NCI-H1105 treated with DMSO at 0.1 percent for 48 hours (cell line): ENCODE measurements at places on chromosomes 6 and 20.

DNA sequence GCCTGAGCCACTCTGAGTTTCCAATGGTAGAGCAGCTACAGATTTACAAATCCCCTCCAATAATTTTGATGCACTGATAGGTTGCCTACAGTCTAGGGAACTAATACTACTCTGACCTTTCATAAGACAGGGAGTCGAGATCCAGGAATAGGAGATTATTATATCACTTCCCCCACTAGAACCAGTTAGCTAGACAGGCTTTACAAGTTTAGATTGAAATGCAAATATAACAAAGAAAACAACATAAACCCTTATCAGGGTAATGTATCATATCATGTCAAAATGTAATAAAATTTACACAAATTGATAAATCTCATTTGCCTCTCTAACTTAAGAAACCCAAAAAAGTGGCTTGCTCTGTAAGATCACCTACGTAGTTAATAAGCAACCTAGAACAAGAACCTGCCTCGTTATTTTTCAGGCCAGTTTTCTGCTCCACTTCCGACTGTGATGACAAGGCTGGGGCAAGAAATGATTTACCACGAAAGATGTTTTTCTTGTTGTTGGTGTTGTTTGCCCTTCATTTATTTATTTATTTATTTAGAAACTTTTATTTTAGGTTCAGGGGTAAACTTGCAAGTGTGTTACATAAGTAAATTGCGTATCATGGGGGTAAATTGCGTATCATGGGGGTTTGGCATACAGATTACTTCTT, 504.2 kb upstream of the ID4 start:
- DNase-seq = no peak

- no peak for DNase-seq
These were observed 183.2 kb downstream of the CDH4 start for GRCh38 chr20:61435184-61435822.

GRCh38 chr6:21005816-21006570, 471.7 kb downstream of the CDKAL1 start:
- no peak for DNase-seq

DNA sequence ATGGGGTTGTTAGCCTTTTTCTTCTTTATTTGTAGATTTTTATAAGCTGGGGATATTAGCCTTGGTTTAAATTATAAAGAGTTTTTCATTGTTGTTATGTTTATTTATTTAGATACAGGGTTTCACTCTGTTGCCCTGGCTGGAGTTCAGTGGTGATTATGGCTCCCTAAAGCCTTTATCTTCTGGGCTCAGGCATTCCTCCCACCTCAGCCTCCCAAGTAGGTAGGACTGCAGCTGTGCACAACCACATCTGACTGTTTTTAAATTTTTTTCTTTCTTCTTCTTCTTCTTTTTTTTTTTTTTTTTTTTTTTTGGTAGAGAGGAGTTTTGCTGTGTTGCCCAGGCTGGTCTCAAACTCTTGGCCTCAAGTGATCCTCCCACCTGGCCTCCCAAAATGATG, 80.9 kb downstream of the UBE3D start:
- no peak for DNase-seq

- DNase-seq = peak; percentile 81
These were observed 654.5 kb upstream of the PTCHD4 start for GRCh38 chr6:48765352-48765961.

GRCh38 chr6:14819001-14819400, 426.9 kb upstream of the JARID2 start:
- DNase-seq = no peak

DNA sequence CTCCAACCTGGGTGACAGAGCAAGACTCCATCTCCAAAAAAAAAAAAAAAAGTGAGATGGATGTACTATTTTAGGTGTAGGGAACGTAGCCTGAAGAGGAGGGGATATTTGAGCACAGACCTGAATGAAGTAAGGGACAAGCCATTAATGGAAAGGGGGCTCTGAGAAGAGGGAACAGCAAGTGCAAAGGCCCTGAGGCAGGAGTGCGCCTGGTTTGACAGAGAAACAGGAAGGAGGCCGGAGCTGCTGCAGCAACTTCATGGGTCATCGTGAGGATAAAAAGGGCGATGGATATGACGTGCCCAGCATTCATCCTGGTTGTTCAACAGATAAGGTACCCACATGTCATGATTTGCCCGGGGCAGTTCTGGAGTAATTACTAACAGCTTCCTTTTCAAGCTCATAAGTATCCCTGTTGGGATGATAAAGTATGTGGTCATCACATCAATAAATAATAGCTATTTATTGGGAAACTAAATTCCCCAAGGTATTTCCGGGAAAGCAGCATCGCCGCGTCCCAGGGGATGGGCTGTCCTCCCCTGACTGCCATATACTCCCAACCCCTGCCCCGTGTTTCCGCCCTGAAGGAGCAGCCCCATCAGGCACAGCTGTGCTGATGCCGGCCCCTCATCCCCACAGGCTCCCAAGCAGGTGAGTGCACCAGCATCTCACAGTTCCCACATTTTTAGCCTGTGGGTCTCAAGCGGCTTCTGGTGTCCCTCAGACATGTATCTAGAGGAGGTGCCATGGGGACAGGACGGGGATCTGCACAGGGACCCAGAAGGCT, 43.4 kb downstream of the DLGAP4 start:
- DNase-seq = no peak

DNA sequence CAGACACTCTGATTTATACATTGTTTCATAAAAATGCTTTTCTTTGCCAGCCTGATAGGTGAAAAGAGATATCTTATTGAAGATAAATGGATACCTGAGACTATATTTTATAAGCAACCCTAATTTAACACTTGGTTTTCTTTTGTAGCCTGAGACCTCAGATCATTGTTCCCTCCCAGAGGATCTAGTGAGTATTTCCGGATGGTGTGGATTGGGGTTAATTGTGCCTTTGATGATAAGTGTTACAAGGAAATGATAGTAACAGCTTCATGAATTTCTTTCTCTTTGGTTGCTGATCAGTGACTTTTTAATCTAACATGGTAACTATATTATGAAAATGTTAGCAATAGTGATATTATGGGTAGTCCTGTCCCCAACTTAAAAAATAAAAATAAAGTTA, 30.4 kb downstream of the KDM1B start:
- no peak for DNase-seq

- no peak for DNase-seq
These were observed 85.3 kb downstream of the COL21A1 start for GRCh38 chr6:56162081-56162480.

DNA sequence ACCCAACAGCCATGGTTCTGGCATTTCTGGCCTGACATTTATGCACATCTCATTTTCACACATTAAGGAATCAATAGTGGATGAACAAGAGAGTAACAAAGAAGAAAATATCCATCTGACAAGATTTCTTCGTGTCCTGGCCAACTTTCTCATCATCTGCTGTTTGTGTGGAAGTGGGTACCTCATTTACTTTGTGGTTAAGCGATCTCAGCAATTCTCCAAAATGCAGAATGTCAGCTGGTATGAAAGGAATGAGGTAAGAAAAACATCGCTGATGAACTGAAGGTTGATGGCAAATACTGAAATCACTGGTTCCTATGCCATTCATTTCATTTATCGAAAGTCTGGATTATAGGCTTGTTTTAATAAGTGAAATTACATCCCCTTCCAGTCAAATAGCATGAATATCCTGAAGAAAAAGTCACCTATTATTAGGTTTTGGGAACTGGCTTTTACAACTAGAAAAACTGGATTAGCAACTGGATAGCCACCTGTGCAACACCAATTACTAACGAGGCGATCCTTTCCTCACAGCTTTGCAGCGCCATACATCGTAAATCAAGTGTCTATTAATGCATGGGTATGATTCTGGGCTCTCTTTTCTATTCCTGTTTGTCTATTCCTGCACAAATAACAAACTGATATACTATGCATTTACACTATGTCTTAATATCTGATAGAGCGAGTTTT, 50.2 kb upstream of the NOP56 start:
- DNase-seq = peak; percentile 47

GRCh38 chr6:37882724-37883413, 63.3 kb downstream of the ZFAND3 start:
- no peak for DNase-seq

- DNase-seq = no peak
These were observed 379.9 kb downstream of the SAMD5 start for GRCh38 chr6:147888374-147888773.

DNA sequence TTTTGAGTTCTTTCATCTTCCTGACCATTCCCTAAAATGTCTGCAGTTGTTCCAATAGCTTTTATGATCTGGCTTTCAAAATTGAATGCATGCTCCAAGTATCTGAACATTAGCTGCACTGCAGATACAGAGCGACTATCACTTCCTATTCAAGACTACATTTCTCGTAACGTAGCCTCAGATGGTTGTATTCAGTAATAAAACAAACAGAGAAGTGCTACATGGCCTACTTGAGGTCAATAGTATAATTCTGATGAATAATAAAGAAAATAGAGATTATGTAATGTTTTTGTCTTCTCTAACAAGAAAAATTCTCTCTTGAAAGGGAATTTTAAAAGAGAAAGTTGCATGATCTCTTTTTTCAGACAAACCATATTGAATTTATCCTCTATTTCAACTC, 333.9 kb upstream of the IRAK1BP1 start:
- DNase-seq = no peak

- no peak for DNase-seq
These were observed 158.1 kb downstream of the UNC5CL start for GRCh38 chr6:40880906-40881305.

DNA sequence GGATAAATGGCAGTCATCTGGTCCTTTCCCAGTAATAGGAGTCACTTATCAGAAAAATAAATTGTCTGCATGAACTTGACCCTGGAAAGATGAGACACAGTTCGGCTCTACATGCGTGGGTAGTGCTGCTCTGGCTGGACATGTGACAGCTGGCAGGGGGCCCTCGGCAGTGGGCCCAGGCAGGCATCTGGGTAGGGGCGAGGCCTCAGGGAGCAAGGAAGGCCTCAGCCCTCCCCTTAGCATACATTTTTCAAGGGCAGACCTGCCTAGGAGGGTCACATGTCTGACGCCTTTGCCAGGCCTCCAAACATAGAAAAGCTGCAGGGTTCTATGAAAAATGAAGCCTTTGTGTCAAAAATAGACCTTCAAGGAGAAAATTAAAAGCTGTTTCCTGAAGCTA, 12.8 kb upstream of the ILRUN start:
- DNase-seq = no peak

- no peak for DNase-seq
These were observed 27.9 kb upstream of the BMP6 start for GRCh38 chr6:7697820-7698623.

GRCh38 chr6:38427492-38428210, 212.1 kb downstream of the BTBD9 start:
- DNase-seq = no peak

- DNase-seq = no peak
These were observed 11.5 kb downstream of the SNX9 start for GRCh38 chr6:157834549-157834948.

DNA sequence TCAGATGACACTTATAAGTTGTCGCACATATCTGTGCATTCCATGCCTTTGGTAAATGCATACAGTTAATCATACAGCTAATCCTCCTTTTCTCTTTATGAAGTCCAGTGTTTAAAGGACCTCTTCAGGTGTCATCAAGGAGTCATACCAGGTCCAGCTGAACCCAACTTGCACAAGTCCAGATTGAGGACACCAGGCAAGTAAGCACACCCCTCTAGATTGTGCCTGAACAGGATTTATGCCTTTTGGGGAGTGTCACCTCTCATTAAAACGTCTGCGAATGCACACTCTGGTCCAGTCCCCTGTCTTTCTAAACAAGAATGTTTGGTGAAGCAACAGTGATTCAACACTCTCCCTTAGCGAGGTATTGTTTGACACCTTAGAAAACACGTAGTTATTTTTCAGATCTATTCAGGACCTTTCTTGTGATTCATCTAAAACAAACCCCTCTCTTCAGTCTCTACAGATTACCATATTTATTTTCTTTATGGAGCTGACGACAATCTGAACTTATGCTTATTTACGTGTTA, 48.4 kb downstream of the C6orf15 start:
- no peak for DNase-seq
